Astrocyte (in vitro differentiated cells and primary cell): ENCODE measurements at places on chromosomes 6 and 20. TPM values are rescaled to one million over a fixed set of nuclear protein-coding genes. Genes with fewer than 3 reads are reported as not detected.

Gene MEP1A
- not detected in 2 replicates for total RNA-seq

Gene C6orf141
- total RNA-seq, result 0.55 and 4.6 TPM in 2 replicates

DNA sequence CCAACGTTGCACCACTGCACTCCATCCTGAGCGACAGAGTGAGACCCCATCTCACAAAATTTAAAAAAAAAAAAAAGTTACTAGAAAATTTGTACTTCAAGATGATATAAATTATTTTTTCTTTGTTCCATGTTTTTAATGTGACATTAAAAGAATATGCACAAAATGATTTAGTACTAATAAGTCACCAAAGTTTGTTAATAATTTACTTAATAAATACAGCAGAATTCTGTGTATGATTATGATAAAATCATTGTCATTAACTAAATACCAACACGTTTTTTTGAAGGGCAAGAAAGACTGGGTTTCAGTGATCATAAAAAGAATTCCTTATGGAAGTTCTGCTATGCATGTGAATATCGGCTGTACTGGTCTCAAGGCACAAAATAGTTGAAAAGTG is 28.1 kb downstream of the GOPC start:
- H3K36me3 ChIP-seq, result peaks cover 40% of the 10 kb centered on the region
- no peaks in the 10 kb centered on the region for H3K4me1 ChIP-seq
- H3K27ac ChIP-seq, result no peak overlapping the region
- DNase-seq, result no peak

DNA sequence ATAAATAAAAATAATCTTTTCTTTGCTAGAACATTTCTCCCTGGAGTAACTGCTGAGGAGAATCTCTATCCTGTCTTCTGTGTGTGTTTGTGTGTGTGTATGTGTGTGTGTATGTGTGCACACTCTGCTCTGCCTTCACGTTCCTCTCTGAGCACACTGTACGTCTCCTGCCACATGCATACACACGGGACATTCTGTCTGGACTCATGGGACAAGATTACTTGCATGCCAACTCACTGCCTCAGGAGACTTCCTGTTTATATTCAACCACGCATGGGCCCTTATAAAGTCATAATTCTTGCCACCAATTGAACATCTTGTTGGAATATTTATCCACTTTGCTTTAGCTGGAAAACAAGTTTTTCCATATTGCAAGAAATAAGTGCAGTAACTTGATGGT is 930.6 kb downstream of the KIF16B start:
- H3K36me3 ChIP-seq, result no peaks in the 10 kb centered on the region
- H3K27ac ChIP-seq, result no peak overlapping the region
- H3K4me1 ChIP-seq, result no peaks in the 10 kb centered on the region
- H3K27me3 ChIP-seq, result peaks cover 2% of the 10 kb centered on the region

- no peaks in the 10 kb centered on the region for H3K4me1 ChIP-seq
- H3K36me3 ChIP-seq, result no peaks in the 10 kb centered on the region
- no peak for DNase-seq
Measured at GRCh38 chr6:55974688-55975087, 99.3 kb upstream of the BMP5 start.
